RWPE2 (cell line): ENCODE measurements at places on chromosomes 5 and 9.

DNA sequence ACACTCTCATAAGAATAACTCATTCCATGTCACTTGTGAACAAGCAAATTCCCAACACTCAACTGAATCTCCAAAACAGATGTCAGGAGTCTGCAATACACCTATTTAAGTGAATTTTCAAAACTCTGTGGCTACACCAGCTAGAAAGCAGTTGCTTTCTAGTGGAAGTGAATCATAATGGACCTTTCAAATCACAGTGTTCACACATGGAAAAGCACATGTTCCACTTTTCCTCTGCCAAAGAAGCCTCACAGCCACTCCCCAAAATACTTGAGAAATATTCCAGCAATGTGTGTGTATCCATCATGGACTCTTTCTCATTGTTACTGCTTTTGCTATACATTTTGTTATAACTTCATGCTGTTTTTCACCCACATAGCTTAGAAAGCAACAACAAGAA lies 17.4 kb downstream of the MARCHF3 start:
- H3K4me1 ChIP-seq = no peaks in the 10 kb centered on the region
- no peak overlapping the region for H3K27ac ChIP-seq
- no peaks in the 10 kb centered on the region for H3K36me3 ChIP-seq

DNA sequence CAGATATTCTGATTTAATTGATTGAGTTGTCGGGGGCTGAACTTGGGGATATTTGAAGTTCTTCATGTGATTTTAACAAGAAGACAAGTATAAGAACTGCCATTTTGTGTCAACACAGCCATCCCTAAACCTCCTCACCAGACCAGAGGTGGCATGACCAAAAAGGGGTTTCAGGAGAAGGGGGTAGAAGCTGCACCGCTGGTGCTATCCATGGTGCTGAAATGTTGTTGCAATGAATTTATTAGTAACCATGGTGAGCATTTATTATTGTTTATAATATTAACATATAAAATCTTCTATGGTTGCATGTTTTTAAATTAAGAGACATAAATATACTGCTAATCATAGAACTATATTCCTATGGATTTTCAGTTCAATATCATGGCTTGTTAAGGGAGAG lies 72.3 kb downstream of the GNA14 start:
- DNase-seq = no peak
- H3K36me3 ChIP-seq = no peaks in the 10 kb centered on the region
- no peaks in the 10 kb centered on the region for H3K27me3 ChIP-seq
- H3K27ac ChIP-seq = no peak overlapping the region
- H3K4me1 ChIP-seq = no peaks in the 10 kb centered on the region

DNA sequence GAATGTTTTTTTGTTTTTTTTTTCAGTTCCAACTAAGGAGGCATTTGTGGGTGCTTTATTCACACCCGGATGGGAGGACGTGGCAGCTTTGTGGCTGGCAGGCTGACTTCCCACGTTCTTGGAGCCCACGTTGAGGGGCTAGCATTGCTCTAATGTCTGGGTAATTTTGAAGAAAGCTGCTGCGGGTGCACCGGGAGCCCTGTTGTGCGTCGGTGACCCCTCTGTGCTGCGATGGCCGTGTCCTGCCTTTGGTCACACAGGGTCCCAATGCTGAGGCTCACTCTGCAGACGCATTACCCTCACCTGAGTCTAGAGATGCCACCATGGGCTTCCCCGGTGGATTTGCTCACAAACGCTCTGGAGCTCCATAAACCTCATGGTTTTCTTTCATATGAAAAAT lies 34.2 kb downstream of the NDUFS6 start:
- no peaks in the 10 kb centered on the region for H3K4me1 ChIP-seq
- DNase-seq = peak; percentile 42
- H3K27ac ChIP-seq = no peak overlapping the region
- no peak overlapping the region for H3K4me3 ChIP-seq
- no peaks in the 10 kb centered on the region for H3K36me3 ChIP-seq

GRCh38 chr5:23820765-23821471 lies 313.5 kb downstream of the PRDM9 start:
- H3K27me3 ChIP-seq = no peaks in the 10 kb centered on the region
- H3K4me1 ChIP-seq = no peaks in the 10 kb centered on the region
- H3K4me3 ChIP-seq = no peak overlapping the region
- DNase-seq = no peak
- H3K27ac ChIP-seq = no peak overlapping the region
- H3K36me3 ChIP-seq = no peaks in the 10 kb centered on the region

- no peaks in the 10 kb centered on the region for H3K4me1 ChIP-seq
- H3K27me3 ChIP-seq = no peaks in the 10 kb centered on the region
- H3K4me3 ChIP-seq = no peak overlapping the region
- H3K36me3 ChIP-seq = peaks cover 14% of the 10 kb centered on the region
- DNase-seq = no peak
These were observed 26.4 kb downstream of the TRIM14 start for GRCh38 chr9:98092613-98092931.

- H3K27me3 ChIP-seq = no peaks in the 10 kb centered on the region
- no peak for DNase-seq
- H3K4me3 ChIP-seq = no peak overlapping the region
- no peak overlapping the region for H3K27ac ChIP-seq
- H3K4me1 ChIP-seq = peaks cover 2% of the 10 kb centered on the region
These were observed 97.6 kb downstream of the CDH10 start for GRCh38 chr5:24547132-24547531.

GRCh38 chr9:130198501-130199179 lies 26.4 kb downstream of the NCS1 start:
- DNase-seq = no peak
- peak overlapping the region; percentile 49 for H3K27ac ChIP-seq
- no peaks in the 10 kb centered on the region for H3K27me3 ChIP-seq
- no peak overlapping the region for H3K4me3 ChIP-seq

DNA sequence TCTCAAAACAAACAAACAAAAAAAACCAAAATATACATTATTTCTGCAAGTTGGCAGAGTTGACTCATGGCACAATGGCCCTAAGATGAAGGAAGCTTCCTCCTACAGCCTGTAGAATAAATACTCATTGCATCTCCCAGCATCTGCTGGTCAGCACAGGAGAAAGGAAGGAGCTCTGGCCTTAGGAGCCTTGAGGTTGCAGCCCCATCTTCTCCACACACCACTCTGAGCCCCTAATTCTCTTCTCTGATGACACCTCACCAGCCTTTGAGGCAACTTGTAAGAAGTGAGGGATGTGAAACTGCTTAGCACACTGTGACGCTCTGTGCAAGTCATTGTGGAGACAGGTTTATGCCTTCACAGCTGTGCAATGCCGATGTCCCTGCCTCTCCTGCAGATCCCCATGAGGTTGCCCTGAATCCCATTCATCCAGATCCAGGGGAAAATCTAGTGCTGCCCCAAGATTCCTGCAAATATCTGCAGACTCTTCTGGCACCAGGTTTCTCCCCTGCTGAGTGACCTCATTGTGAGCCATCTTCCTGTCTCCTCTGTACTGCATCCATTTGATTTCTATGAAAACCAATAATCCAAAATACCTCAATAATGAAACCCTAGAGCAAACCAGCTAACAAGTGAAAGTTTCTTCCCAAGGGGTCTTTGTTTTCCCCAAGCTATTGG lies 65.3 kb upstream of the TGFBR1 start:
- H3K27ac ChIP-seq = no peak overlapping the region
- DNase-seq = no peak
- H3K27me3 ChIP-seq = no peaks in the 10 kb centered on the region
- H3K4me3 ChIP-seq = no peak overlapping the region

GRCh38 chr5:116415989-116416388 lies 158.6 kb downstream of the SEMA6A start:
- no peak overlapping the region for H3K27ac ChIP-seq
- no peaks in the 10 kb centered on the region for H3K4me1 ChIP-seq
- H3K27me3 ChIP-seq = no peaks in the 10 kb centered on the region
- no peak overlapping the region for H3K4me3 ChIP-seq

GRCh38 chr5:17219006-17219422 lies 1.6 kb downstream of the BASP1 start:
- H3K4me1 ChIP-seq = peaks cover 48% of the 10 kb centered on the region
- H3K36me3 ChIP-seq = peaks cover 44% of the 10 kb centered on the region
- H3K27me3 ChIP-seq = no peaks in the 10 kb centered on the region
- H3K4me3 ChIP-seq = peak overlapping the region; percentile 100
- peak overlapping the region; percentile 70 for H3K27ac ChIP-seq

DNA sequence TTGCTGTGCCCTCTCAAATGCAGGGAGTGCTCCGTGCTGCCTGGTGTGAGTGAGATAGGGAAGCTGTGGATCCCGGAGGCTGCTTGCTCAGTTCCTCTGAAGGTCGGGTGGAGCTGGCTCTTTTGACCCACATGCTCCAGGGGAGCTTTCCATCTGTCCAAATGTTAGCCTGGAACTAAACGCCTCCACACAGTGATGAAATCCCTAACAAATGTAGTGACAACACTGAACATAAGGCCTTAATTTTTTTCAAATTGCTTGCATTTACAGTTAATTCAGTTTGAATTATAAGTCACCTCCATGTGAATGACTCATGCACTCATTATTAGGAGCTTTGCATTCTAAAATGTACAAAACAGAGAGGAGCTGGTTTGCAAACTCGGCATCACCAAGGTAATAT lies 27.0 kb downstream of the PRDM6 start:
- no peak for DNase-seq
- no peaks in the 10 kb centered on the region for H3K36me3 ChIP-seq
- no peaks in the 10 kb centered on the region for H3K4me1 ChIP-seq
- H3K4me3 ChIP-seq = no peak overlapping the region
- H3K27ac ChIP-seq = no peak overlapping the region
